LNCaP clone FGC (cell line): ENCODE measurements at places on chromosomes 13 and 19.
A peak's percentile ranks its signal among the peaks of the same experiment; 100 is the strongest.

DNA sequence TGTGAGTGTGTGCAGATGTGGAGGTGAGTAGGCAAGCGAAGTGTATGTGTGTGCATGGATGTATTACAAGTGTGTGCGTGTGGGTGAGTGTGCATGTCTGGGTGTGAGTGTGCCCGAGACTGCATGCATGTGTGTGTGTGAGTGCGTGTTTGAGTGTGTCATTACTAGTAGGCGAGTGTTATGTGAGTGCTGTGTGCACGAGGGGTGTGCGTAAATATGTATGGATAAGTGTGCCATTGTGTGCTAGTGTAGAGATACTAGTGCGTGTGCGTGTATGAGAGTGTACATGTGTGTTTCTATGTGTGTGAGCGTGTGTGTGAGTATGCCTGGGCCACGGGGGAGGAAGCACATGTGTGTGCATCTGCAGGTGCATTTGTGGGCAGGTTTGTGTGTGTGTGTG lies 53.8 kb downstream of the CELF5 start:
- no peak for DNase-seq

DNA sequence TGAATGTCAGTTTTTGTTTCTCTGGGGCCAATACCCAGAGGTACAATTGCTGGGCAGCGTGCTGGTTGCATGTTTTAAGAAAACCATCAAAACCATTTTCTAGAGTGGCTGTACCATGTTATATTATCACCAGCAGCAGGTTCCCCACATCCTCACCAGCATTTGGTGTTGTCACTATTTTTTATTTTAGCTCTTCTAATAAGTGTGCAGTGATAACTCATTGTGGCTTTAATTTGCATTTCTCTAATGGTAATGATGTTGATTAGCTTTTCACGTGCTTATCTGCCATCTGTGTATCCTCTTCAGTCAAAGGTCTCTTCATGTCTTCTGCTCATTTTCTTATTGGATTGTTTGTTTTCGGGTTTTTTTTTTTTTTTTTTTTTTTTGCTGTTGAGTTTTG lies 21.9 kb downstream of the PAK4 start:
- no peak for DNase-seq

DNA sequence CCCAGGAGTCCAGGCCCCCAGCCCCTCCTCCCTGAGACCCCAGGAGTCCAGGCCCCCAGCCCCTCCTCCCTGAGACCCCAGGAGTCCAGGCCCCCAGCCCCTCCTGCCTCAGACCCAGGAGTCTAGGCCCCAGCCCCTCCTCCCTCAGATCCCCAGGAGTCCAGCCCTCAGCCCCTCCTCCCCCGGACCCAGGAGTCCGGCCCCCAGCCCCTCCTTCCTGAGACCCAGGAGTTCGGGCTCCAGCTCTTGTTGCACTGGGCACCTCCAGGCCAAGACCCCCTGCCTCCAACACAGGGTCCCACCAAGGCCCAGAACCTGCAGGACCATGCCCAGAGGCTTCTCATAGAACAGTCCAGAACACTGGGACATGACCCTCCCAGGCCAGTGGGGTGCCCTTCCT lies 3.8 kb downstream of the ERCC1 start:
- no peak for DNase-seq

GRCh38 chr13:113928685-113929627 lies 44.9 kb downstream of the C13orf46 start:
- DNase-seq = peak; percentile 81

- no peak for DNase-seq
These were observed 31.0 kb downstream of the TDRD12 start for GRCh38 chr19:32750441-32751055.
